Adipocyte (in vitro differentiated cells): ENCODE measurements at places on chromosomes 3 and 15.

DNA sequence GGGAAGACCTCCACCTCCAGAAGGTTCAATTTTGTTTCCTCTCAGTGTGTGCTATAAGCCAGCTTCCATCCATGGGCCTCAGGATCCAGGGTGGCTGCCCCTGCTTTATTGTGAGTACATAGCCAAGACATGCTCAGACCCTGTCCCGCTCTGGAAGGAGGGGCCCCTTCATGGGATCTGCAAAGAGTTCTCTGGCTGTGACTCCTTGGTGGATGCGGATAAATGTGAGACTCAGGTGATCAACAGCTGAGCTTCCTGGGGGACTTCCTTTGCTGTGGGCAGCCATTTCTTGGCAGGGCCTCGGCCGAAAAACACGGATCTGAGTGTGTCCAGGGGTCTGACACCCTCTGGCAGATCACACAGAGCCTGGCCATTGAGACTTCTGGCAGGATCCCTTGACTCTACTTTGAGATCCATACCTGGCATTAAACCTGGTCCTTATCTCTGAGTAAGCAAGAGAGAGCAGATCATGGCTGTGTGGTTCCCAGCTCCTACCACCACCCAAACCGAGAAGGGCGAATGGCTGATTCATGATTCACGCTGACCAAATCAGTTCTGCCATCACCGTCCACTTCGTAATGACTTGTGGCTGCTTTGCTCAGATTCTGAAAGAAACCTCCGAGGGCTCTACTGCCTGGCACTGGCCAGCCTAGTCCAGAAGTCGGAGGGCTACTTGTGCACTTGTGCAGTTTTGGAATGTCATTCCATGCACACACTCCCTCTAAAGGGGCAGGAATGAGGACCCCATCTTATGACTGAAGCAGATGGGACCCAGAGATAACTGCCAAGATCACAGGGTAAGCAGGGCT, 68.1 kb downstream of the SENP2 start:
- no peak for DNase-seq

DNA sequence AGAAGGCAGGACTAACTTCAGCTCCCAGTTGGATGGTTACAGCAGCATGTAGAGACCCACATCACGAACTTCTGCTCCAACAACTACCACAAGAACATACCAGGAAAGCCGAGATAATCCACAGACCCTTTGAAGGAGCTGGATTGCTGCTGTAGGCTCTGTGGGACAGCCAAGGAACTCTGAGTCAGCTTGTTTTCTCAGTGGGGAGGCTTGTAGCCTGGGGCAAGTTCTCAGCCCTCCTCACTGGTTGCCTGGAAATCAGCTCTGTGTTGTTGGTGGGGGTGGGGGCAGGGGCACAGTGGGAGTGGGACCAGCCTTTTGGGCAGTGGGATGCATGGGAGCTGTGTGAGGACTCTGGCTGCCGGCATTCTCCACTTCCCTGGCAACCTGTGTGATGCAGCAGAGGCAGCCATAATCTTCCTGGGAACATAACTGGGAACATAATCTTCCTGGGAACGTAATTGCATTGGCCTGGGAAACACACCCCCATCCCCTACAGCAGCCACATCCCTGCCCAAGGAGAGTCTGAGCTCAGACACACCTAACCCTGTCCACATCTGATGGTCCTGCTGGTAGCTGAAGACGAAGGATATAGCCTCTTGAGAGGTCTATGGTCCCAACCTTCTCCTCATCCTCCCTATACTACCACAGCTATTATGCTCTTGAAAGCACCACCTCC, 153.1 kb downstream of the PEAK1 start:
- peak; percentile 90 for DNase-seq

GRCh38 chr3:5616873-5617272, 429.4 kb downstream of the EDEM1 start:
- DNase-seq = no peak

DNA sequence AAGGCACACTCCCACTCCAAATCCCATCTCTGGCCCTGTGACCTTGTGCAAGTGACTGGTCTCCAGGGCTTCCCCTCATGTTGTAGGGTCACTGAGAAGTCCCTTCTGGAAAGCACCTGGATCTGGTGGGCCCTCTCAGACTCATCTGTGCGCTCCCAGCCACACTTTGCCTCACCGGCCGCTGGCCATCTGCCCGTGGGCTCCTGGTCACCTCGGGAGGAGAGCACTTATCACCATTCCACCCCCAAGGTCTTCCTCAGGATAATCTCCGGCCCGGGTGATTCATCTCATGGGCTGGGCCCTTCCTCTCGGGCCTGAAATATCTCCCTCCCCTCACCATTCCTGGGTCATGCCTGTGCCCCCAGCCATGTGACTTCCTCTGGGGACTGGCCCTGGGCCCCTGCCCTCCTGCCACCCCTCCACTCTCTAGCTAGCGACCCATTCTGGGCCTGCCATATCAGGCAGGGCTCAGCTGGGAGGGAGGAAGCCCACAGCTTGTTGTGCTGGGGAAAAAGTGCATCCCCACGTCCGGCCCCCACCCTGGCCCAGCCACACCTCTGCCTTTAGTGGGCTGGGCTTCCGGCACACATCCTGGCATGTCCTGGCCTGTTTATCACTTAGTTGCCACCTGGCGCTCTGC, 10.6 kb upstream of the WNT7A start:
- no peak for DNase-seq

- no peak for DNase-seq
Measured at GRCh38 chr3:10303785-10304184, 11.0 kb upstream of the GHRL start.

DNA sequence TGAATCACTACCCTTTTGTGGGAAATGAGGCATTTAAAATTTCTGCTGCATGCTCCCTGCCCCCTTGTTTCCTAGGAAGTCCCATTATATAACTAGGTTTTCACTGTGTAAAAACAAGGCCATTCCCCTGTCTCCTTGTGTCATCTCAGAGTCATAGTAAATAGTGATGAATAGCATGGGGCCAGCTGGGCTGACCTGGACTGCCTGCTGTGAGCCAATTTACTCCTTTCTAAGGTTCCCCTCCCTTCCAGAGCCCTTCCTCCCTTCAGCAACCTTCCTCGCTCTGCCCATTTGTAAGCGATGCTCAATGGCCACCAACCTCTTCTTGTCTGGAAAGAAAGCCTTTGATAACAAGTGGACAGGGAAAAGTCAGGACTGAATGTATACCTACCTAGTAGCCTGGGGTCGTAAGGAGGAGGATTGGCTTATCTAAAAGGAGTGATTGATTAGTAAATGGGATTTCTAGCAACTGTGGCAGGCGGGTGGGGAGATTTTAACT, 11.7 kb downstream of the ITGA11 start:
- no peak for DNase-seq

DNA sequence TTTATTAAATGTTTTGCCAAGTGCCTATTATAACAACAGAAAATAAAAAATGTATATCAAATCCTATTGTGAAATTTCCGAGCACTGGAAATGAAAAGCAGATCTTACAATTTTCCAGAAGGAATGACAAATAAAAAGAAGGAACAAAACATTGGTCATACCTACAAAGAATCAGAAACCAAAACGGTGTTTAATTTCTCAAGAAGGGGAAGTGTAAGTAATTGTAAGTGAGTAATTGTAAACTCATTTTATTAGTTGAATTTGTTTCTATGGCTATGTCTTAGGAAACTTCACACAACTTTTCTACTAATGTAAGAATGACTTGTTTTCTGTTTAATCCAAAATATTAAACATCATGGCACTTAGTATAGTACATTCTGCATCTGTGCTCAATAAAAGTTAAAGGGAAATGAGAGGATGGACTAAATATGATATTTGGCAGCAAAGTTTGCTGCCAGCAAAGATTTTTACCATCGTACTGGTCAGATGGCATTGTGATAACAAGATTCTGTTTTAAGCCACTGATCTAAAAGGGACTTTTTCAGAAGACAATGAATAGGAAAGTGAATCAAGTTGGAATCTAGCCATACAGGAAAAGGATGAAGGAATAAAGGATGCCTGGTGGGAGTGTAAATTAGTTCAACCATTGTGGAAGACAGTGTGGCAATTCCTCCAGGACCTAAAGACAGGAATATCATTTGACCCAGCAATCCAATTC, 232.4 kb downstream of the NFKBIZ start:
- no peak for DNase-seq

DNA sequence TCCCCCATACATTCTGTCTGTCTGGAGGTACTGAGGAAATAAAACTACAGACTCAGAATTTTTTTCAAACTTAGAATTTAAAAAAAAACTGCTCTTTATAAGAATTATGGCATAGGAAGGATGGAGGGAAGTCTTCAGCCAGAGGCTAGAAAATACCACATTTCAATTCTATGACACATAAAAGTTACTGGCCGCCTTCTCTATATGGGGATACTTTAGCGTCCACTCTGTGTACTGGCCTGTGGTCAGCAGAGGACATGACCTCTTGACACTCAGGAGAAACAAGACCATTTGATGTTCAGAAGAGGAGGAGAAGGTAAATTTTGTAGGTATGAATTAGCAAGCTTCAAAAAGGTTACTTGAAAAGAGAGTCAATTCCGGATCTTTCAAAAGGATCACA, 417.4 kb downstream of the MFSD1 start:
- no peak for DNase-seq

GRCh38 chr3:178325330-178325729, 210.9 kb upstream of the KCNMB2 start:
- DNase-seq = peak; percentile 83
